ENCODE measurements at places on chromosomes 4 and X.

DNA sequence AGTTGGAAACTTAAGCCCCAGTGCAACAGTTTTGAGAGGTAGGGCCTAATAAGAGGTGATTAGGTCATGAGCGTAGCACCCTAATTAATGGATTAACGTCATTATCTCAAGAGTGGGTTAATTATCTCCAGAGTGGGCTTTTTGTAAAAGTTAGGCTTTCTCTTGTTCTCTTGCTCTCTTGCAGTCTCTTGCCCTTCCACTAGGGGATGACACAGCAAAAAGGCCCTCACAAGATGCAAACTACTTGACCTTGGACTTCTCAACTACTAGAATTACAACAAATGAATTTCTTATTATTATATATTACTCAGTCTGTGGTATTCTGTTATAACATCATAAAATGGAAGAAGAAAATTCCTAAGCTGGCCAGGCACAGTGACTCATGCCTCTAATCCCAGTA is 22.1 kb upstream of the NDST3 start:
- DNase-seq = no peak

GRCh38 chrX:118594697-118595420 is 99.2 kb downstream of the DOCK11 start:
- no peak for DNase-seq

DNA sequence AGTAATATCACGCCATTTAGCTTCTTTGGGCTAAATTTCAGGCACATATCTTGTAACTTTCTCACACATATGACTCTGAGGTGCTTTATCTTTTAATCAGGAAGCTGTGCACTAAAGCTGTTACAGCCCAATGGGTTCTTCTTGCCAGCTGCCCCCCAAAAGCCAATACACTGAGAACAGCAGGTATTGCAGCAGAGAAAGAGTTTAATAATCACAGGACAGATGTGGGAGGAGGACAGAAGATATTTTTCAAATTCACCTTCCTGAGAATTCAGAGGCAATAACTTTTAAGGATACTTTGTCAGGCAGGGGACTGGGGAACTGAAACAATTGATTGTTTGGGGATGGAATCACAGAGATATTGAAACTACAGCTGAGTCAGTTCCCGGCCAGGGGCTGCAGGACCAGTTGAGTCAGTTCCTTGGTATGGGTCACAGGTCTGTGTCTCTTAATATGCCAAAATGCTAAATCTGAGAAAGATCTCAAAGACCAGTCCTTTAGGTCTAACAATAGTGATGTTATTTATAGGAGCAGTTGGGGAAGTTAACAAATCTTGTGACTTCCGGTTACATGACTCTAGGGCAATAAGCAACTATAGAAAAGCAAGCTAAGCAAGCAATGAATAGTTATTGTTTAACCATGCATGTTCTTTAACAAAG is 28.1 kb downstream of the DDIT4L start:
- no peak for DNase-seq

- no peak for DNase-seq
Measured at GRCh38 chr4:172305698-172306097, 492.5 kb downstream of the GALNTL6 start.

- peak; percentile 91 for DNase-seq
Measured at GRCh38 chrX:154534526-154535322, 11.9 kb downstream of the G6PD start.

- DNase-seq = no peak
Measured at GRCh38 chrX:2484721-2485648, 15.8 kb downstream of the DHRSX start.

DNA sequence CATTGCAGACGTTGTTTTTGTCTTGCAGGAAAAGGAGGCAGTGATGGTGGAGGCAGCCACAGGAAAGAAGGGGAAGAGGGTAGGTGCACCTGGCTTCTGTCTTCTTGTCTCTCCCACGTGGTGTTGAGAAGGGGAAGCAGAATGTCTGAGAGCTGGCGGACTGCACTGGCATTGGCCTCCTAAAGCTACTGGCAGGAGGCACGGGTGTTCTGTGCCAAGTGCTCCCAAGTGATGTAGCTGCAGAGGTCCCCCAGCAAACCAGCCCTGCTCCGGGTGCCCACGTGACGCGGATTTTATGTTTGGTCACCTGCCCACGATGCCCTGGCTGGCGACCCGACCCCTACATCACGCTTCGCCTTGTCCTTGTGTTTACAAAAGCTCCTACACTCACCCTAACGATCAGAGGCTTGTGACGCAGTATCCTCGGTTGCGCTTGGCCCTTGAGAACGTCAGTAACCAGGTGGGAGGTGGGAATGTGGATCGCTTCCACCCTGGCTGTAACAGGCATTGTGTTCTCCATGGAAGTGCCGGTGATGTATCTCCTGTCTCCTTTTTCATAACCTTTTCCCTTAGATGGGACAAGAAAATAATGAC is 28.5 kb upstream of the XG start:
- DNase-seq = peak; percentile 32

GRCh38 chr4:169142391-169142790 is 128.4 kb downstream of the SH3RF1 start:
- no peak for DNase-seq

DNA sequence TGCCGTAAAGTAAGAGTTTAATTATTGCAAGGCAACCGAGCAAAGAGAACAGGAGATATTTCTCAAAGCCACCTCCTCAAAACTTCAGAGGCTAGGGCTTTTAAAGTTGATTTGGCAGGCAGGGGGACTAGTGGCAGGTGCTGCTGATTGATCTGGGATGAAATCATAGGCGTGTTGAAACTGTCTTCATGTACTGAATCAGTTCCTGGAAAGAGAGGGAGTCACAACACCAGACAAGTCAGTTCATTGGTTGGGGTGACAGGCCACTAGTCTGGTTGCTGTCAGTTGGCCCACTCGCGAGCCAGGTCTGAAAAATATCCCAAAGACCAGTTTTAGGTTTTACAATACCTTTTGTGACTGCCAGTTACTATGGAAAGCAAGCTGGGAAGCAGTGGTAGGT is 10.8 kb upstream of the VCX3A start:
- DNase-seq = no peak

- no peak for DNase-seq
Measured at GRCh38 chr4:98503676-98504075, 154.7 kb downstream of the TSPAN5 start.

DNA sequence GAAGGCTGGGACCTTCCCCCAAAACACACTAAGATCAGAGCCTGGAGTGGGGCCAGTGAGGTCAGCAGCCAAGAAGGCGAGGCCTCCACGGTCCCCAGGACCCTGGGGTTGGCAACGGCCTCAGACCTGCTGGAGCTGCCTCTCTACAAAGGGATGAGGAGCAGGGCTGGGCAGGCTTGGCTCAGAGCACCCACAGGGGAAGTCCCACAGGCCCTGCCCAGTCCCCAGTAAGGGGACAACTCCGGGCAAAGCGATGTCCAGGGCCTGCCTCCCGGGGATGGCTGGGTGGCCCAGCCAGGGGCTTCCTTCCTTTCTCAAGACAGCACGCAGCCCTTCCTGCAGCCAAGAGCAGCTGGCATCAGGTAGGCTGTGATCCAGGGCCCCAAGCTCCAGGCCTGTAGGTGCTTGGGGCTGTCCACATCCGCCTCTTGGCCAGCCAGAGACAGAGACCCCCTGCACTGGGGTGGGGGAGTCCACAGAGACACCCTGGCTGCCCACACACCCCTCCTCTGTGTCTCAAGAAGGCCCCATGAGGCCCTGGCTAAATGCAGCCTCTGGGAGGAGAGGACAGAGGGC is 5.7 kb downstream of the MXD4 start:
- DNase-seq = peak; percentile 53

DNA sequence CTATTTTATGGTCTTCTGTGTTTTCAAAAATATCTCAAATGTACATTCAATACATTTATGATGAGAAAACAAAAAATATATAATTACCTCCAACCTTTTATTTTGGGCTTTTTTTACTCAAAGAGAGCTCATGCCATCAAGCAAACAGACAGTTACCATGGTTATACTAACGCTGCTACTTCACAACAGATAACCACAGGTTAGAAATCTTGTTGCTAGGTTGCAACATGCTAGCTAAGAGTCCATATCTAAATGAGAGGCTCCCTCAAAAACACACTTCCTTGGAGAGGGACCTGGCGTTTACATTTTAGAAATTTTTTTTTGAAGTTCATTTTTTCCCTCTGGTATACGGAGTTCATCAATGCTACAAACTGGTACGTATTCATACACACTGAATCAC is 44.3 kb downstream of the TBC1D9 start:
- DNase-seq = no peak

- DNase-seq = no peak
Measured at GRCh38 chrX:15334561-15334960, 762 bp downstream of the PIGA start.

GRCh38 chr4:68074397-68074796 is 55.3 kb downstream of the TMPRSS11F start:
- DNase-seq = no peak

GRCh38 chr4:76260571-76260970 is 9.1 kb downstream of the FAM47E start:
- DNase-seq = no peak

- no peak for DNase-seq
Measured at GRCh38 chr4:102640669-102641068, 120.1 kb downstream of the MANBA start.

DNA sequence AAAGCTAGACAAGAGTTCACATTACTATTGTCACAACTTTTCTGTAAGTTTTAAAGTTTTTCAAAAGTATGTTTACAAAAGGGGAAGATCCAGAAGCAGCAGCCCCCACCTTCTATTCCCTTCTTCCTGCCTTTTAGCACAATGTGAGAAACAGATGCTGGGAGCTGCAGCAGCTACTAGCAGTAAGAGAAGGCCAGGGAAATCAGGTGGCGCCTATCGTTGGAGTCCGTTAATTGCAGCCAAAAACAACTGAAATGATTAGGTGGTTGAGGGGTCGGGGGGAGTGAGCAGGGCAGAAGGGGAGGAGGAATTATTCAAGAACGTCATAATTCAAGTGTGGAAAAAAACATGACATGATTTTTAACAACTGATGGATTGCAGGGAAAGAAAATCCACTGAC is 27.4 kb downstream of the FRYL start:
- no peak for DNase-seq

- DNase-seq = no peak
Measured at GRCh38 chr4:24568425-24568824, 15.9 kb downstream of the DHX15 start.

GRCh38 chrX:149982310-149982709 is 44.0 kb upstream of the EOLA2 start:
- no peak for DNase-seq

GRCh38 chrX:147917700-147918695 is 6.3 kb downstream of the FMR1 start:
- no peak for DNase-seq

- DNase-seq = no peak
Measured at GRCh38 chrX:26562156-26562555, 346.2 kb downstream of the MAGEB5 start.

- DNase-seq = no peak
Measured at GRCh38 chrX:7132335-7133049, 15.0 kb upstream of the STS start.

- no peak for DNase-seq
Measured at GRCh38 chr4:8850830-8851188, 20.8 kb downstream of the HMX1 start.

- DNase-seq = no peak
Measured at GRCh38 chrX:124619710-124620109, 273.3 kb downstream of the SH2D1A start.

DNA sequence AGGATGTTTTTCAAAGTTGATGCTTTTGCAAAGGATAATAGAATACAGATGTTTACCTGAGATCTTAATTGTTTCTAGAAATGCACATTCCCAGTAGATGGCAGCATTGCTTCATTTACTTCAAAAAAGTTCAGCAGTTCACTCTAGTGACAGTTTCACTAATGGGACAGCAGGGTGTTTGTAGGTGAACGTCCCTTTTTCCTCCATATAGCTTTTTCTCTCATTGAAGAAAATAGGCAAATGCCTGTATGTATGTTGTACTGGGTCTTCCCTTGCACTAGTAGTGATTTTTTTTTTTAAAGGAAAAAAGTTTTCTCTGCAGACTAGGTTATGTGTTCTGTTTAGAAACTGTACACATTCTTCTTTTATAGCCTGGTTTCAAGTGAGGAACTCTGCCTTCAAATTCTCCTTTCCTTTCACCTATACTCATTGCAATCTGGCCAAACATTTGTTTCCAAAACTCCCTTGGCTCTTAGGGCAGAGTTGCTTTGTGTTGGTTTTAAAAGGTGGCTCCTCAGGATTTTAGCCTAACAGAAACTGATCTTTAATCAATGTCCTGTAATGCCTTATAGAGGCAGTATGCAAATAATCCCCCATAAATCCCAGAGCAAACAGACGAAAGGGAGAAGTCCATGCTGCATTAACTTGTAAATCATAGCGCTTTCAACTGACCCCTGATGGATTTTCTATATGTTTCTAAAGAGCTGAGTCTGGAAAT is 86.3 kb downstream of the EGF start:
- DNase-seq = no peak

GRCh38 chrX:43474321-43474720 is 181.8 kb upstream of the MAOA start:
- no peak for DNase-seq

DNA sequence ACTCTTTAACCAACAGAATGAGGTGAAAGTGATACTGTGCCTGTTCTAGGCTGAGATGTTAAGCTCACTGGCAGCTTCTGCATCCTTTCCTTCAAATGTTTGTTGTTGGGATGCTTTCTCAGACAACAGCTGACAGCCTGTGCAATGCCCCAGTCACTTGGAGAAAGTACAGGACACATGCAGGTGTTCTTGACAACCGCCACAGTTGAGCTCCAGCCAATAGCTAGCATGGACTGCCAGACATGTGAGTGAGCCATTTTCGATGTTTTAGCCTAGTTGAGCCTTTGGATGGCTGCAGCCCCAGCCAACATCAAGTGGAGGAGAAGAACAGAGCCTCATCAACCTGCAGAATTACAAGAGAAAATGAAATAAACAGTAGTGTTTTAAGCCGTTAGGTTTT is 94.1 kb upstream of the PPP3CA start:
- DNase-seq = no peak

DNA sequence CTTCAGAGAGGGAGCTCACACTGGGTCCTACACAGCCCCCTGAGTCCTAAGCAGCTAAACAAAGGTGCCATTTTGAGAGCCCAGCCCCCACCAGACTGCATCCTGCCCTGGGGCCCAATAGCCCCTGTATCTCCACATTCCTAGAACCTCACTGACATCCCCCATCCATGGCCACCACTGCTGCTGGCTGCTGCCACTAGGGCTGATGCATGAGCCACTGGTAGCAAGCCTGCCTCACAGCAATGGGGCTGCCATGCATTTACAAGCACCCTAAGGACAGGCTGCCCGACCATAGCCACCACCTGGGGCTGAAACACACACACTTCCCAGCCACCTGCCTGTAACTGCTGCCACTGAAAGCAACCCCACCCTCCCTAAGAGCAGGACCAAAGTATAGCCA is 26.5 kb upstream of the TRO start:
- DNase-seq = no peak

Measured in upper lobe of left lung (tissue), 6 donors.